ENCODE measurements at places on chromosomes 4 and X.

GRCh38 chr4:89725268-89725667, 111.7 kb downstream of the SNCA start:
- no peaks in the 10 kb centered on the region for H3K36me3 ChIP-seq
- DNase-seq = no peak
- no peaks in the 10 kb centered on the region for H3K27me3 ChIP-seq
- no peaks in the 10 kb centered on the region for H3K4me1 ChIP-seq
- H3K4me3 ChIP-seq = no peak overlapping the region

DNA sequence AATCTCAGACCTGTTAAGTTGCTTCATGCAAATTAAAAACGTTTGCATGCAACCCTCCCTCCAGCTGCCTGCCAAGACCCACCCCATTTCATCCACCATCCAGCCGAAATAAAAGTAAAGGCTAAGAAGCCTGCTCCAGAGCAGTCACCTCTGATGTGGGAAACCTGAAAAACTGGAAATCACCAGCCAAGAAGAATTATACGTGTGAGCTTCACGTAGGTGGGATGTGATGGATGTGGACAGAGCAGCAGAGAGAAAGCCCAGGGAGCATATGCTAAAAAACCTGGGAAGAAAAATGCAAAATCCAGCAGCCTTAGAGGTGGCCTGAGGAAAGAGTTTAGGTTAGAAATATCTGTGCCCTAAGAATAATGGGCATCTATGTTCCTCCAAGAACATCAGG, 160.6 kb upstream of the STS start:
- no peaks in the 10 kb centered on the region for H3K4me1 ChIP-seq
- DNase-seq = no peak
- H3K27me3 ChIP-seq = no peaks in the 10 kb centered on the region
- no peak overlapping the region for H3K27ac ChIP-seq
- H3K36me3 ChIP-seq = no peaks in the 10 kb centered on the region

DNA sequence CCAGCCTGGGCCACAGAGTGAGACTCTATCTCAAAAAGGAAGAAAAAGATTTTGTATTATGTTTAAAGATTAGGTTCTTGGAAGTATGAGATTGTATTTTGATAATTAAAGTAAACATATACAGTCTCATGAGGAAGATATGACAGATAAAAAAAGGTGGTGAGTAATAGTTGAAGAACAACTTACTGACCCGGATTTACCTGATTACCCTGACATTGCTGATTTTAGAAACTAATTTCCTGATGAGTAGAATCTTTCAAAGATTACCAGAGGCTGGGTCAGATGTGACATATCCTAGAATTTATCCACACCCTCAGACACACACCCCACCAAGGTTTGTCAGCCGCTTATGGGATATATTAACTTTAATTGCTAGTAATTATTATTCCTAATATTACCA, 9.5 kb downstream of the CDKL5 start:
- DNase-seq = no peak
- no peaks in the 10 kb centered on the region for H3K4me1 ChIP-seq
- H3K27me3 ChIP-seq = no peaks in the 10 kb centered on the region
- H3K4me3 ChIP-seq = no peak overlapping the region

DNA sequence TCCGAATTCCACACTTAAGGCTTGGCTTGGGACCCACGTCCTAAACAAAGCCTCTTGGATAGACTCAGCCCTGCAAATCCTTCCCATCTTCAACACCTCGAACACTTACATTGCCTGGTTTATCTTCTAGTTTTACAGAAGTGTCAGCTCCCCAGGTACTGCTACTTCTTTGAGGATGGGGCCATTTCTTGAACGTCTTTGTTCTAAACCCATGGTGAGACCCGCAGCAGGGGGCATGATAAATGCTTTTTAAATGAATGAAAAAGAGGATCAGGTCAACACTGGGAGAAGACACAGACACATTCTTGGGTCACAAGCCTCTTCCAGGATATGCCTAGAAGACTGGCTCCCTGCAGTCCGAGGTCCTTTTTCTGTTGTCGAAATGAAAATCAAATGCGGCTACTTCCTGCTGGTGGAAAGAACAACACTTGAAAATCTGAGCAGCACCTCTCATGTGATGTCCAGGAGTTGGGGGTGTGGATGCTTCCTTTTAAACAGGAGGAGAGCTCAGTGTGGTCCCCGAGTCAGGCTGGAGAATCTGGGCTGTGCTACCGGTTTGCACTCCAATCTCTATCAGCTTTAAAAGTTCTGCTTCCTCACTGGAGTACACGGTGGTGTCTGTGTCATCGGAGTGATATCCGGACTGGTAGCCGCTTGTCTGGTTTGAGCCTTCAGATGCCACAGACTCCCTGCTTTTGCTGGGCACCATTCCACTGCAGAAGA, 45.8 kb downstream of the KDR start:
- H3K4me3 ChIP-seq = no peak overlapping the region
- H3K27me3 ChIP-seq = peaks cover 12% of the 10 kb centered on the region
- no peaks in the 10 kb centered on the region for H3K36me3 ChIP-seq
- no peaks in the 10 kb centered on the region for H3K4me1 ChIP-seq
- no peak overlapping the region for H3K27ac ChIP-seq

GRCh38 chr4:121998024-121998423, 46.2 kb upstream of the TRPC3 start:
- H3K4me1 ChIP-seq = no peaks in the 10 kb centered on the region
- H3K27ac ChIP-seq = no peak overlapping the region
- H3K4me3 ChIP-seq = no peak overlapping the region
- DNase-seq = no peak

- H3K36me3 ChIP-seq = no peaks in the 10 kb centered on the region
- no peak for DNase-seq
- H3K4me3 ChIP-seq = no peak overlapping the region
- no peak overlapping the region for H3K27ac ChIP-seq
Measured at GRCh38 chr4:152166567-152166966, 369.3 kb downstream of the FBXW7 start.

- H3K27me3 ChIP-seq = no peaks in the 10 kb centered on the region
- no peak overlapping the region for H3K4me3 ChIP-seq
- H3K36me3 ChIP-seq = no peaks in the 10 kb centered on the region
- H3K27ac ChIP-seq = no peak overlapping the region
- H3K4me1 ChIP-seq = peaks cover 7% of the 10 kb centered on the region
- no peak for DNase-seq
Measured at GRCh38 chr4:133389029-133389428, 239.9 kb downstream of the PCDH10 start.

- H3K27ac ChIP-seq = no peak overlapping the region
- no peaks in the 10 kb centered on the region for H3K36me3 ChIP-seq
- DNase-seq = no peak
- H3K4me3 ChIP-seq = no peak overlapping the region
- H3K4me1 ChIP-seq = no peaks in the 10 kb centered on the region
- no peaks in the 10 kb centered on the region for H3K27me3 ChIP-seq
Measured at GRCh38 chrX:156008915-156009314, 11.4 kb downstream of the IL9R start.

DNA sequence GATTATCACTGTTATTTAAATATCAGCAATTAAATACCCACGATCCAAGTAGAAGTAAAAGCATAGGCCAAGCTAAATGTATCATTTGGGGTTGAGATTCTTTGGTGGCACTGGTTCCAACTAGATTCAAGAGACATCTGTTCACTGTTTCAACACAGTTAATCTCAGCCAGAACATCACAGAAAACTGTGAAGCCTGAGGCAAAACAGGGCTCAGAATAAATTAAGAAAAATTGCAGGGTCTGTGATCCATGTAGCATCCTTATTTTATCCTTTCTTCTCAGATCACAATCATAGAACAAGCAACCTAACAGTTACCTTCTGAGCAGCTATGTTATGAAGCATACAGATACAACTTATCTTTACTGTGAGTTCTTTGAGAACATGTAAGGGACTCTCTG, 23.7 kb downstream of the YTHDC1 start:
- DNase-seq = no peak
- H3K27me3 ChIP-seq = no peaks in the 10 kb centered on the region
- H3K27ac ChIP-seq = no peak overlapping the region

DNA sequence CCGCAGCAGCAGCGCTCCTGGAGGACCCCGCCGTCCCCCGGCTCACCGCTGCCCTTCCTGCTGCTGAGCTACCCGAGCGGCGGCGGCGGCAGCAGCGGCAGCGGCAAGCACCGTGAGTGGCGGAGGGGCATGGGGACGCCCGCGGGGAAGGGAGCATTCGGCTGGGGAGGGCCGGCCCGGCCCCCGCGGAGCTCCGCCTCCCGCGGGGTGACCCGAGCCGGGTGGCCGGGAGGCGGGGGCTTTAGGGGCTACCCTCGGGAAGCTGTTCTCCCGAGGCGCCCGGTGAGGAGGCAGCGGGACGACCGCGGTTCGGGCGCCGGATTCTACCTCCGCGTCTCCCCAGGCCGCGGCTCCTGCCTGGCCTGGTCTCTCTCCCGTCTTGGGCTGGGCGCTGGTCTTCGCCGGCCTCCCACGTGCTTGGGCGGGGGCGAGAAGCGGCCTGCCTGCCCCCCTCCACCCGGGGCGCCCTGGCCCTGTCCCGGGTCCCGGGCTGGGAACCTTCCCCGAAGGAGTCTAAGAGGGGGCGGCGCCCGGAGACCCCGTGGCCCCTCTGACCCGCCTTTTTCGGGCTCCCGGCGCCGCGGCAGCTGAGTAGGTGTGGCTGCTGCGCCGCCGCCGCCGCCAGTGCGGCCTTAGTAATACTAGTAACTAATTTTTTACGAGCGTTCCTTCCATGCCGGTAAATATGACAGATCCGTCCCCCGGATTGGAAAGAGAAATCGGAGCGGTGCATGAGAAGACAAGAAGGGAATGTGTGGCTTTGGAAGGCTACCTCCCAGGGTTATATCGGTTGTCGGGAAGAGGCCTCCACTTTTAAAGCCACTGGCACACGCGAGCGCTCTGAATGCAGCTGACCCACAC, 16.4 kb upstream of the RUFY3 start:
- no peaks in the 10 kb centered on the region for H3K36me3 ChIP-seq
- DNase-seq = no peak
- H3K4me3 ChIP-seq = peak overlapping the region; percentile 64
- H3K27ac ChIP-seq = peak overlapping the region; percentile 95
- H3K4me1 ChIP-seq = peaks cover 19% of the 10 kb centered on the region

- no peak for DNase-seq
- no peaks in the 10 kb centered on the region for H3K4me1 ChIP-seq
- no peaks in the 10 kb centered on the region for H3K27me3 ChIP-seq
- no peak overlapping the region for H3K27ac ChIP-seq
Measured at GRCh38 chr4:143420227-143420626, 83.6 kb downstream of the GAB1 start.

DNA sequence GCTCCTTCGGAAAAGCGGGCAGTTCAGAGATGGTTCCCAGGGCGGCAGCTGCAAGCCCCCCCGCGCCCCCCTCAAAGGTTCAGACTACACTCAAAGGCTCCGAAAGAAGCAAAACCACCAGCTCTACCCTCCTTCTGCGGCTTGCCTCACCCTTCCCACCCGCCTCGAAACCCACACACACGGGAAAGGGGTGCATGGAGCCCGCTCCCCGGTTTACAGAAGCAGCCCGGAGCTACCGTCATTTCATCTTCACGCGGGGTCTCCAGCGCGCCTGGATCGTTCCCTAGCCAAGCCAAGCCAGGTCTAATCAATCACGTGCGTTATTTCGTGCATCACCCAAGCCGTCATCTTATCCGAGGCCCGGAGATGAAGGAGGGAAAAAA, 1.2 kb downstream of the NLGN4X start:
- H3K27ac ChIP-seq = no peak overlapping the region
- no peak for DNase-seq
- no peaks in the 10 kb centered on the region for H3K4me1 ChIP-seq
- no peak overlapping the region for H3K4me3 ChIP-seq
- H3K27me3 ChIP-seq = no peaks in the 10 kb centered on the region
- H3K36me3 ChIP-seq = no peaks in the 10 kb centered on the region

DNA sequence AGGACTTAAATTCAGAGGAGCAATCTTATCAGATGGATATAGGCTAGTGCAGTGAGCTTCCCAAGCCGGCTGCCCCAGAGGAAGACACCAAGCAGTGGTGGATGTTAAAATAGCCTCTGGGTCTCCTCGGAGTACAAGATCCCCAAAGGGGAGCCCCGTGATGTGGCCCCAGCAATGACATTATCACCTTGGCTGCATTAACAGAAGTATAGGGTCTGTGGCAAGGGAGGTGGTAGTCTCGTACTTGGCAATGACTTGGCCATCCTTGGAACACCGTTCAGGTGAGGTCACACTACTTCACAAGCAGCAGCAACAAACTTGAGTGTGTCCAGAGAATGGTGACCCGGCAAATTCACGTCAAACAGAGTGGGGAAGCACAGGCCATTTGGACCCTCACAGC, 67.8 kb downstream of the PSAPL1 start:
- no peak overlapping the region for H3K4me3 ChIP-seq
- H3K36me3 ChIP-seq = no peaks in the 10 kb centered on the region
- H3K27ac ChIP-seq = no peak overlapping the region
- peaks cover 26% of the 10 kb centered on the region for H3K27me3 ChIP-seq
- no peaks in the 10 kb centered on the region for H3K4me1 ChIP-seq

DNA sequence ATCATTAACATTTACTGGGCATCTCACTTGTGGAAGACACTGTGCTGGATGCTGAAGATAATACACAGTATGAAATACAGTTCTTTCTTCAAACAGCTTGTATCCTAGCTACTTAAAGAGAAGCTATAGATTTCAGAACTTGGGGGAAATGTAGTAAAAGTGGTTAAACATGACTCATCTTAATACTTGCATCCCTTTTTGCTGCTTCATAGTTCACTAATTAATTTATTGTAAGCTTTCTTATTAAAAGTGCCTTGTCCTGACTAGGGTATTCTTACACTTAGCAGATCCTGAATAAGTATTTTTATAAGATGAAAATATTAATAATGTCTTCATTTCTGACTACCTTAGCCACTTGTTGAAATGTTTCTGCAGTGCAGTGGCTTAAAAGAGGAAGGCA, 132.8 kb upstream of the STIM2 start:
- H3K36me3 ChIP-seq = peaks cover 3% of the 10 kb centered on the region
- peaks cover 12% of the 10 kb centered on the region for H3K4me1 ChIP-seq
- no peak overlapping the region for H3K4me3 ChIP-seq
- H3K27ac ChIP-seq = no peak overlapping the region
- no peaks in the 10 kb centered on the region for H3K27me3 ChIP-seq

DNA sequence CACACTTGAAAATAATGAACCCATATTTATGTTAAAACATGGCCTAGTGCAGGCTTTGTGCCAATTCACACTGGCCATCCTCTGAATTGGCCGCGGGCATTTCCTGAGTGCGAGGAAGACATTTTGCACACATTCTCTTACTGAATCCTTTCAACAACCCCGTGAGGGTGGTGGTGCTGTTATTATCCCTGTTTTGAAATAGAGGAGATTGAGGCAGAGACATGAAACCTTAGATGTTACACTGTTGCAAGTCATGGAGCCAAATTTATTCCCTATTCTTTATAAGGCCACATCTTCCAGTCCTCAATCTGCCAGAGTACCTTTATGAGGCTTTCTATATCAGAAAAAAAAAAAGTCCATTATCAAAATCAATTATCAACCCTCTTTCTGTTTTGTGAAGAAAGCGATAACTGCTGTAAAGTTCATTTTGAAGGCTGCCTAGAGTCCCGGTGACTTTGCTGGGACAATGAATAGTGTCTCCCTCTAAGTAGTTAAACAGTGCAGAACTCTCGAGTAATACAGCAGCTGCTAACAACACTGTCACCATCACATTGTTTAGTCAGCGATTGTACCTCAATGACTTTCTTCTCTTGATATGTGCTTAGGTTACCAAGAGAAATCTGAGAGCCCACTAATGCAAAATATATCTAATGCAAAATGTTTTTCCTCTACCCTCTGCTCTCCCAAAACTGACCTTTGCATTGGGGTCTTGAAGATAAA, 242.3 kb upstream of the PPARGC1A start:
- H3K4me3 ChIP-seq = no peak overlapping the region
- no peaks in the 10 kb centered on the region for H3K27me3 ChIP-seq
- no peak overlapping the region for H3K27ac ChIP-seq
- no peaks in the 10 kb centered on the region for H3K4me1 ChIP-seq
- DNase-seq = no peak
- H3K36me3 ChIP-seq = no peaks in the 10 kb centered on the region

Measured in HCT116 (cell line).